ENCODE measurements at places on chromosomes 2 and 18. TPM values are rescaled to one million over a fixed set of nuclear protein-coding genes. Genes with fewer than 3 reads are reported as not detected.

Gene UBE2F
- 30.9 TPM for total RNA-seq

Gene RAPGEF4
- total RNA-seq: 23.4 TPM

GRCh38 chr2:24083567-24084385, 858 bp downstream of the TP53I3 start:
- DNase-seq: no peak

DNA sequence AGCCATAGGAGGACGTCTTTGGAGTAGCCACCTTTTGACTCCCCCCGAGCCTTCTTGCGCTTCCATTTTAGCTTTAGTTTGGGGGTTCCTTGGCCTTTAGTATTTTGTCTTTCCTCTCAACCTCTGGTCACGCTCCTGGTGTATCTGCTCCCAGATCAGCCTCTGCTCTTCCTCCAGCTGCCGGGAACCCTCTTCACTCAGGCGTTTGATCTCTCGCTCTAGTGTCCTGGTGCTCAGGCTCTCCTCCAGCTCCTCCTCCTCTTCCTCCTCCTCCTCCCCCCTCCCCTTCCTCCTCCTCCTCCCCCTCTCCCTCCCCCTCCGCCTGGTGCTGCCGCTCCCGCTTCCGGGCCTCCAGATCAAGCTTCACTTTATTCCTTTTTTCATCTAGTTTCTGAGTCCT, 1082.3 kb upstream of the TMEFF2 start:
- no peak for DNase-seq

DNA sequence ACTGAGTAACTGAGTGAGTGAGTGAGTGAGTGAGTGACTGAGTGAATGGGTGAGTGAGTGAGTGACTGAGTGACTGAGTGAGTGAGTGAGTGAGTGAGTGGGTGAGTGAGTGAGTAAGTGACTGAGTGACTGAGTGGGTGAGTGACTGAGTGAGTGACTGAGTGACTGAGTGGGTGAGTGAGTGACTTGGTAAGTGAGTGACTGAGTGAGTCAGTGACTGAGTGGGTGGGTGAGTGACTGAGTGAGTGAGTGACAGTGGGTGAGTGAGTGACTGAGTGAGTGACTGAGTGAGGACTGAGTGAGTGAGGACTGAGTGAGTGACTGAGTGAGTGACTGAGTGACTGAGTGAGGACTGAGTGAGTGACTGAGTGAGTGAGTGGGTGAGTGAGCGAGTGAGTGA, 13.9 kb downstream of the MAL start:
- no peak for DNase-seq

DNA sequence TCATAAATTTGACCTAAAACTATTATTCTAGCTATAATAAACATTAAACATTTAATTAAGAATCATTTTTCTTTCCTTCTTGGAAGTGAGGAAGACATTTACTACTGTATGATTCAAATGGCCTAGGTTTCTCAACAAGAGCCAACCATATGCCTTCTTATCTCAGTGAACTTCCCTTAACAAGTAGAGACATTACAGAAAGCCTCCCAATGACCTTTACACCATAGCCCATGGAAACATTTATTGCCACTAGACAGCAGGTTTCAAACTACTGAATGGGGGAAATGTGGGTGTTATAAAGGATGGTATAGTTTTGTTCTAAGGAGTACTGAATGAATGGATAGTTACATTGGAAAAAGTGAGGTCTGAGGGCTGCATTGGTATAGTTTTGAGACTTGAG, 349.4 kb upstream of the SPRED2 start:
- no peak for DNase-seq

GRCh38 chr2:201639205-201639604, 4.1 kb downstream of the TMEM237 start:
- no peak for DNase-seq

DNA sequence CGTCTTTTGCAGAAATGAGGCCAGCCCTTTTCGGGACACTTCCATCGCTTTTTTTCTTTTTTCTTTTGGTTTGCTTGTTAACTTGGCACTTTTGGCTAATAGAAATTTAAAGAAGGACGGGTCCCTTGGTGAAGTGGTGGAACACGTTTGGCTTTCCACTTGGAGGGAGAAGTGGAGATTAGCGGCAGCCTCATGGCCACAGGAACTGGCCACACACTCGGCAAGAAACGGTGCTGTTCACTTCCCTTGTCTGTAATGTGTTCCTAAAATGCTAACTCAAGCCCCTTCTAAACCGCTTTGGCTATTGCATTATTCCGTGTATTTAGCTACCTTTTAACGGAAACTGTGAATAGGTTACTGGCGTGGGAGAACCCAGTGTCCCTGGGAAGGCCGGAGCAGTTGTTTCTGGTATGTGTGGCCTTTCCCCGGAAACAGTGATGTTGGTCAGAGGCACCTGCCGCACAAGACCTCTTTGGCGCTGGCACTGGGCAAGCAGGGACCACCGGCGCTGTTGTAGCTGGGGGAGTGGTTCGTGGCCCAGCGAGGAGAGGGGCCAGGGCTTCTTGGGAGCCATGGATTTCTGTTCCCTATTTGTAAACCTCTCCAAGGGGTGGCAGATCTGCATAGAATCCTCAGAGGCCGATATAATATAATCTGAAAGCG, 981 bp downstream of the RAMP1 start:
- DNase-seq: no peak

Gene CPSF3
- total RNA-seq: 34.6 TPM

DNA sequence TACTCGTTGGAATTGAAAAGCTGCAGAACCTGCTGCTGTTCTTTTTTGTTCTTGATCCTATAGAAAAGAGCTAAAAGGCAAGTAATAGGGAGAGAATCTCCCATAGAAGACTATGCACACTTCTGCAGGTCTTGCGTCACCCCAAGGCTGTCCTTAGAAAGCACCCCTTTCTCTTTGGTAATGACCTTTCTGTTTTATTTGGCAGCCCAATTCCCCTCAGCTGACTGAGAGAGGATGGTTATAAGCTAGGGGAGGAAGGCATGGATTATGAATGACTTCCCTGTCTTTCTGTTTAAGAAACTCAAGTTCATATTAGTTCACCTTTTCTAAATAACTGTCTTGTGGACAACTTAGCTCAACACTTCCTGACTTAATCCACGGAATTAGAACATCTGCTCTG, 122.9 kb downstream of the TXNL1 start:
- no peak for DNase-seq

Gene ASTL
- total RNA-seq: not detected

GRCh38 chr2:9017411-9017810, 13.9 kb upstream of the MBOAT2 start:
- DNase-seq: no peak

DNA sequence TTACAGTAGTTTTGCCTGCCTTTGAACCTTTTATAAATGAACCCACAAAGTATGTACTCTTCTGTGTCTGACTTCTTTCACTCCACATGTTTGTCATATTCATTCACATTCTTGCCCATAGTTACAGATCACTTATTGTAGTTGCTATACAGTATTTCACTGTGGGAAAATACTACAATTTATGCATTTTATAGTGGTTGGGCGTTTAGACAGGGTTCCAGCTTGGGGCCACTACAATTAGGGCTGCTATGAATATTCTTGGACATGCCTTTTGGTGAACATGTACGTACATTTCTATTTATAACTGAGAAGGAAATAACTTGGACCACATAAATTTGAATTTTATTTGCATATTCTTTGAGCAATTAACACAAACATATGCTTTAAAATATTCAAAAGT, 15.4 kb upstream of the PMAIP1 start:
- DNase-seq: no peak

GRCh38 chr2:191728750-191729624, 51.1 kb downstream of the NABP1 start:
- DNase-seq: no peak

DNA sequence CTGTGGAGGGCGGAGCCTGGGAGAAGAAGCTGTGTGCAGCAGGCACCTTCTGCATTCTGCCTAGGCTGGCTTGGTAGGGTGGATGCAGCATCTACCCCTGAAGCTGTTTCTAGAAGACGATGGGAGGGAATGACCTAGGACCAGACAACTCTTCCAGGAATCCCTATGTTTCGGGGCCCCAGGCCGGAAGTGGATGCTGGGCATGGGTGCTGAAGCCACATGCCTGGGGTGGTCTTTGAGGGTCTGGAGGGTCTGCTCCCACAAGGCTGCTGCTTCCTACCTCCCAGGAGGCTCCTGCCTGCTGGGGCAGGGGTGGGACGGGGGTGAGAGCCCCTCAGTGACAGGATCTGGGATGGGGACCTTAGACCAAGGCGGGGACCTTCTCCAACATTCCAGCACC, 61.0 kb downstream of the CIB4 start:
- no peak for DNase-seq

DNA sequence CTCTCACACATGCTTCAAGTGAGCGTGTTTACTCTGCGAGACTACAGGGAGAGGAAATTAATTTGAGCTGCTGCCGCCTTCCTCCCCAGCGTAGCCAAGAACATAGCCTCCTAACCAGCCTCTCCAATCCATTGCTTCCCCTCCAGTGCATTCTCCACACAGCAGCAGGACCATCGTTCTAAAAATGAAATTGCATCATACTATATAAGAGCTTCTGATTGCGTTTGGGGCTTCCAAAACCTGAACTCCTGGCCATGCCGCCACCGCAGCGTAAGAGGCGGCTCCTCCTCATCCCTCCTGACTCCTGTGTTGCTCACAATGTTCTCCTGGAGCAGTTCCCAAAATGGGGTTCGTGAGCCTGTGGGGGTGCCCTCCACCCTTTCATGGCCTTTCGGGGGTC, 142.1 kb downstream of the MYT1L start:
- DNase-seq: peak; percentile 36

Gene LRRC30
- not detected for total RNA-seq

GRCh38 chr2:112811841-112812306, 24.7 kb downstream of the IL1B start:
- no peak for DNase-seq

GRCh38 chr2:58834404-58834803, 593.3 kb upstream of the FANCL start:
- DNase-seq: no peak

Gene KRTCAP3
- not detected for total RNA-seq

GRCh38 chr2:164371916-164372315, 249.4 kb downstream of the GRB14 start:
- no peak for DNase-seq

- DNase-seq: no peak
Observed at GRCh38 chr2:203399031-203399430, 70.8 kb downstream of the ABI2 start.

DNA sequence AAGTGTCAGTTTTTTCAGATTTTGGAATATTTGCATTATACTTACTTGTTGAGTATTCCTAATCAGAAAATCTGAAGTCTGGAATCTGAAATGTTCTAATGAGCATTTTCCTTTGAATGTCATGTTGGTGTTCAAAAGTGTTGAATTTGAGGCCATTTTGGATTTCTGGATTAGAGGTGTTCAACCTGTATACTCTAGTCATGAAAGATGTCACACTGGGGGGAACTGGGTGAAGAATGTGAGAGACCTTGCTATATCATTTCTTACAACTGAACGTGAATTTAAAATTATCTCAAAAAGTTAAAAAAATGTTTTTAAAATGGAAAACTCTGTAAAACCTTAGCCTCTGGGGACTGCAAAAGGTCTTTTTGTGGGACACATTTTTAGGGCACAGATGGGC, 384.5 kb downstream of the NBAS start:
- no peak for DNase-seq

DNA sequence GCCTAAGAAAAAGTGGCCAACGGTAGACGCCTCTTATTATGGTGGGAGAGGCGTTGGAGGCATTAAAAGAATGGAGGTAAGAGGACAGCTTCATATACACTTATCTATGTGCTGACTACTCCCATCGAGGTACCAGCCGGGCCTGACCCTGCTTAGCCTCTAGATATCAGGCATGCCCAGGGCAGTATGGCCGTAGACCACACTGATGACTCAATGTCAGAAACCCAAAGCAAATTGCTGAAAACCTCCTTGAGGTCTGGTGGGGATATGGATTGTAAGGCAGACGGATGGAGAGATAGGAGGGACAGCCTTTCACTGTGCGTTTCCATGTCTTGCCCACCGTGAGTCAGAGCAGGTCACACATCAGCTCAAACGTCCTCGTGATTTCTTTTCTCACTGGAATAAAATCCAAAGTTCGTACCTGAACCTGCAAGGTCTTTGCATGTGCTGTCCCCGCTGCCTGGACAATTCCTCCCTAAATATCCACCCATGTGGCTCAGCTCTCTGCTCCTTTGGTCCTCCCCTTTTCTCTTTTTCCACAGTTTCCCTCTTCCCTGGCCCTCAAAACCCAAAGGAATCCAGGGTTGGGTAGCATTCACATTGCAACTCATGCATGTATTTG, 168.9 kb downstream of the ANTXR1 start:
- DNase-seq: no peak

- DNase-seq: no peak
Observed at GRCh38 chr18:52992041-52992440, 652.0 kb downstream of the DCC start.

DNA sequence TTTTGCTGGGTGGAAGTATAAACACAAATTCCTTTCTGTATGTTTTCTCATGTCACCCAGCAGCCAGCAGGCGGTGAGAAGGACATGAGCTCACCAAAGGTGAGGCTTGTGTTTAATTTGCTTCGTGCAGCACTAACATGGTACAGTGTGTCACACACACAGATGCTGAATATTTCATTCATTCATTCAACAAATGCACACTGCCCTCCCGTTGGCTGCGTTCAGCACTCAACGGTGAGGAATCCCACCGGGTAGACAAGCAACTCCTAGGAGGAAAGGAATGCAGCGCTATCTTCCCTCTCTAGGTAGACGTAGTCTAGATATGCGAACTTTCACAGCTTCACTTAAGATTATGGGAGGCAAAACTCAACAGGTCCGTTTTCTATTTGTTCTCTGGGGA, 85.1 kb downstream of the LONRF2 start:
- no peak for DNase-seq

DNA sequence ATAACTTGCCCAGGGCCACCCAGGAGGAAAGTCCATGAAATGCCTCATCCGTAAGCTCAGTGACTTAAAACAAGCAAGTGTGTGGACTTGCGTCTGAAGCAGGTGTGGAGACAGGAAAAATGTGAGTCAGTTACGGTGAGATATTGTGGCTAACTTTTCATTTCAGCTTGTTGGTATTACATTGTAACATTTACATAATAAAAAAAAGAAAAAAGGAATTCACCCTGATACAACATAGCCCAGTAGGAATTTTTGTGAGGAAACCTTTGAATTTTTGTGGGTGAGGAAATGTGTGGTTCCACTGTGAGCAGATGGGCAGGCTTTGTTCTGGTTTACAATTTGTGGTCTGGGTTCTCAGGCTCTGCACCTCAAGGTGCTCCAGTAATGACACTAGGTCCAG, 33.7 kb upstream of the LYPD6B start:
- no peak for DNase-seq

Gene RGPD3
- total RNA-seq: 0.94 TPM

Gene EML6
- total RNA-seq: 12.9 TPM

- no peak for DNase-seq
Observed at GRCh38 chr18:38198956-38199355, 633.4 kb upstream of the CELF4 start.

Gene MYO7B
- not detected for total RNA-seq

GRCh38 chr18:24000613-24001490, 13.7 kb upstream of the TTC39C start:
- DNase-seq: no peak
